ENCODE measurements at places on chromosomes 12 and 14.

GRCh38 chr14:31934767-31935266 is 142.3 kb upstream of the ARHGAP5 start:
- DNase-seq, result no peak

DNA sequence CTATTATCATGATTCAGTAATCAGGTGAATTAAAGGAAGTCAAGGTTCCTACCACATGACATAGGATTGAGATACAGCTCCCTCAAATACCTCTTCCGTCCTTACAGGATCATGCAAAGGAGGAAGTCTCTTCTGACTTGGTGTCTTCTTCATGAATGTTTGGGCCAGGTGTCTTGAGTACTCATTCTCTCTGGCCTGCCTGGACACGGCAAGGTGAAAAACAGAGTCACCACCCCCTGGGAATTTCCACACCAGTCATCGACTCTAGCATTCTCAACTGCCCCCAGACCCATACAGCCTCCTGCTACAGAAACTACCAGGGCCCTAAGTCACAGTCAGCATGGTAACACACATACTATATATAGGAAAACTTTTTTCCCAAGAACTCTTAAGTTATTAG is 44.9 kb upstream of the LTBP2 start:
- DNase-seq, result no peak

- no peak for DNase-seq
These were observed 92.0 kb downstream of the FBXL14 start for GRCh38 chr12:1502379-1502720.

DNA sequence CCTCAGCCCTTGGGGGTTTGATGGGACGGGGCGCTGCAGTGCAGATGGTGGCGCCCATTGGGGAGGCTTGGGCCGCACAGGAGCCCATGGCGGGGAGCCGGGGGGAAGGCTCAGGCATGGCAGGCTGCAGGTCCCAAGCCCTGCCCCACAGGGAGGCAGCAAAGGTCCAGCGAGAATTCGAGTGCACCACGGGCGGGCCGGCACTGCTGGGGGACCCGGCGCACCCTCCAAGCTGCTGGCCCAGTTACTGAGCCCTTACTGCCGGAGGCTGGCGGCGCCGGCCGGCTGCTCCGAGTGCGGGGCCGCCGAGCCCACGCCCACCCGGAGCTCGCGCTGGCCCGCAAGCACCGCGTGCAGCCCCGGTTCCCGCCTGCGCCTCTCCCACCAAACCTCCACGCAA is 34.1 kb upstream of the NUBPL start:
- no peak for DNase-seq

- peak; percentile 73 for DNase-seq
These were observed 16.7 kb downstream of the ARG2 start for GRCh38 chr14:67636361-67636919.

DNA sequence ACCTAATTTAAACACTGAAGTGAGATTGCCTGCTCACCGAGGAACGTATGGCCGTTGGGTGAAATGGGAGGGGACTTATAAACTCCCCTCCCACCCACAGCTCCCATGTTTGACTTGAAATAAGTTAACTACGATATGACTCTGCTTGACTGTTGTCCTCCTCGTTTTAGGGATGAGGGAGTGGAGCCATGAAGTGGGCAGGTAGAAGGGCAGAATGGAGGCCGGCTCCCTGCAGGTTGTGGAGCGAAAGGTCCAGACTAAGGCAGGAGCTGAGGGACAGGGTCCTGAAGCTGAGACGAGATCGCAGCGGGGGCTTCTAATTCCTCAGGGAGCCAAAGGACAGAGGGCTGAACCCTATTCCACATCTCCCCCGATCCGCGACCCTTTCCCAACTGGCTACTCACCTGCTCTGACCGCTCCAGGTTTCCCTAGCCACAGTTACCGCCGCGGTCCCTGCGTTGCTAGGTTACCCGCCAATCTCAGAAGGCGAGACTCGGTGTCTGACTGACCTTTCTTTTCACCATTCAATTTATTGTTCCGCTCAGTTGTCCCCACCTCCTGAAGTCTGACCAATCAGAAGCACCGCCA is 577 bp upstream of the TPCN1 start:
- DNase-seq, result no peak

DNA sequence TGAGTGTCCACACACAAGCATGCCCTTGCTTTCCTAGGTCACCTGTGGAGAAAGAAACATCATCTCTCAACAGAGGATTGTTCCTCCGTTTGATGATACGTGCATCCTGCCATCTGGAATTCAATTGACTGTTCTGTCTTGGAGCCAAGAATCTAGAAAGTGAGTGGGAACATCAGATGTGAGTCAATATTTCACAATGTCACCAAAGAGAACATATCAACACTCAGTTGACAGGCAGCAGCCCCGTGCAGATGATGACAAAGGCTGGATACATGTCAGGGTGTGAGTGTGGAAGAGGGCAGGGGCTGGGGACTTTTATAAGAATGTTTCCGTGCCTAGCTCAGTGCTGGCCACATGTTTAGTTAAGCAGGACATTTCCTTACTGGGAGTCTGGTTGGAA is 76.1 kb downstream of the TBC1D30 start:
- no peak for DNase-seq

- no peak for DNase-seq
These were observed 223.8 kb downstream of the VRK1 start for GRCh38 chr14:97021001-97021400.

- no peak for DNase-seq
These were observed 37.1 kb downstream of the CLIP1 start for GRCh38 chr12:122385171-122386016.

GRCh38 chr12:41419131-41419893 is 231.2 kb downstream of the PDZRN4 start:
- no peak for DNase-seq

DNA sequence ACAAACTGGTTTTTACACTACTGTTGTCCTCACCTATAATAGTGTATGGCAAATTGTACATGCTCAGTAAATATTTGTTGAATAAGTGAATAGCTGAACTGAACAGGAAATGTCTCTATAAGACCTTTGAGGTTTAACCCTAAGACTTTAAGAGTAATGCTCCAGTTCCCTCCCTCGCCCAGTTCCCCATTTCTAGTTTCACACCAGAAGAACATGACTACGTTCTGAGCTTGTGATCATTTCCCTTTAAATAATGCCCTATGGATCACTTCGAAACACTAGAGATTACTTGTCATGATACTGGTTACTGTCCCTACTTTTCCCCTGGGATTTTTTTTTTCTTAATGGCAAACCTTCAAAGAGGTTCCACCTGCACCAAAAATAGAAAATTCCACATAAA is 69.3 kb downstream of the PRKD1 start:
- DNase-seq, result no peak

All from hematopoietic multipotent progenitor cell treated with erythropoietin and hydrocortisone succinate and interleukin-3 and kit ligand, for 15 days (in vitro differentiated cells).